ENCODE measurements at places on chromosomes 6 and 20. TPM values are rescaled to one million over a fixed set of nuclear protein-coding genes. Genes with fewer than 3 reads are reported as not detected.

The KHDC1L gene
- not detected for total RNA-seq

The MYH7B gene
- under 0.01 TPM for total RNA-seq

- no peak for DNase-seq
Measured at GRCh38 chr6:163694072-163694471, 279.6 kb downstream of the QKI start.

GRCh38 chr20:25252686-25253421, 5.0 kb downstream of the PYGB start:
- no peak for DNase-seq

DNA sequence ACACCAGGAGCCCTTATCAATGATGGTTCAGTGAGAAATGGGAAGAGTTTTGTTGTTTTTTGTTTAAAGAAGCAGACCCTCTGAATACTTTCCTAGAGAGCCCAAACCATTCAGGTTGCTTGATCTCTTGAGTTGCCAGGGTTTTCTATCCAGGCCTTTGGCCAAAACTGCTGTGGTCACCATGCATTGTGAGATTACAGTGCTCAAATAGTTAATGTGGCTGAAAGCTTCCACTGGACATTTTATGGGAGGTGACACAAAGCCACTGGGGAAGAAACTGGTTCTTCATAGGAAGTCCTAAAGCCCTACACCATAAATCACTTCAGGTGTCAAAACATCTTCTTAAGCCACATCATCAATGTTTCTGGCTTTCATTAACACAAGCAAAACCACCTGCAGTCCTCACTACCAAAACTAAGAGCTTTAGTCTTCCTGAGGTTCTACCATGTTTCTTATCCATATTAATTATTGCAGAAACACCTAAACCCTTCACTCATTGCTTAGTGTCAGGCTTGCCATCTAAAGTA, 101.6 kb downstream of the IBTK start:
- no peak for DNase-seq
